ENCODE measurements at places on chromosomes 4 and X.
A peak's percentile ranks its signal among the peaks of the same experiment; 100 is the strongest.

DNA sequence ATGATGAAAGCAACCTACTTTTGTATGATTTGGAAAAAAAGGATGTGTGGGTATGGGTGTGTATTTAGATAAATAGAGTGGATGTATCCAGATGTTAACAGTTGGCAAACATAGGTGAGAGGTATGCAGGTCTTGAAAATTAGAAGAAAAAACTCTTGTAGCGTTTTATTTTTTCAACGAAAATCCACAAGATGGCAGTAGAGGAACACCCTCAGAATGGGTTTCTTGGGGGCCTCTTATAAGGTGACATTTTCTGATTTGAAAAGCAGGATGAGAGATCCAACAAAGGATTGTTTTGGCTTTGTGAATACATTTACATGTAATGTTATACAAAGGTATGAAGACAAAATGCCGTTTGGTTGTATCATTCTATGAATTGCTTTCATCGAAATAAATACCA is 68.3 kb downstream of the FMR1NB start:
- DNase-seq = peak; percentile 11

DNA sequence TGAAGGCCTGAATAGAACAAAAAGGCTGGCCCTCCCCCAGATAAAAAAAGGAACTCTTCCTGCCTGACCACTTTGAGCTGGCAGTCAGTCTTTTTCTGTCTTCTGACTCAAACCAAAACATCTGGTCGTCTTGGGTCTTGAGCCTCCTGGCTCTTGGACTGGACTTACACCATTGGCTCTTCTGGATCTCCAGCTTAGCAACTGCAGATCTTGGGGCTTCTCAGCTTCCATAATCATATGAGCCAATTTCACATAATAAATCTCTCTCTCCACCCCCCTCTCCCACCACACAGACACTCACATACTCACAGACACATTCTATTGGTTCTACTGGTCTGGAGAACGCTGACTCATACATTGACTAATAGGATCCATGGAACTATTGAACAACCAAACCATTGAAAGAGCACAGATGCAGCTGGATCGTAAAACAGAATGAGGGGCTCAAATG is 15.6 kb upstream of the CWH43 start:
- DNase-seq = peak; percentile 60

- DNase-seq = no peak
These were observed at the start of gene TRIML2 for GRCh38 chr4:188109157-188109755. TRIML2 (minus strand) TSS chr4:188109603; CDS start chr4:188105368, 4,235 bp downstream.

- DNase-seq = no peak
These were observed 5.5 kb upstream of the DAPP1 start for GRCh38 chr4:99811117-99811516.

- no peak for DNase-seq
These were observed 153.7 kb upstream of the FGF13 start for GRCh38 chrX:138865093-138865649.

GRCh38 chr4:7770224-7771050 is 169.2 kb downstream of the AFAP1 start:
- DNase-seq = peak; percentile 47

- no peak for DNase-seq
These were observed 4.8 kb downstream of the LETM1 start for GRCh38 chr4:1851160-1851559.

- DNase-seq = no peak
These were observed 20.4 kb downstream of the UVSSA start for GRCh38 chr4:1367230-1367935.

- DNase-seq = no peak
These were observed 773.4 kb upstream of the INTU start for GRCh38 chr4:126859314-126859713.

- no peak for DNase-seq
These were observed 43.5 kb downstream of the MID1 start for GRCh38 chrX:10576777-10577447.

DNA sequence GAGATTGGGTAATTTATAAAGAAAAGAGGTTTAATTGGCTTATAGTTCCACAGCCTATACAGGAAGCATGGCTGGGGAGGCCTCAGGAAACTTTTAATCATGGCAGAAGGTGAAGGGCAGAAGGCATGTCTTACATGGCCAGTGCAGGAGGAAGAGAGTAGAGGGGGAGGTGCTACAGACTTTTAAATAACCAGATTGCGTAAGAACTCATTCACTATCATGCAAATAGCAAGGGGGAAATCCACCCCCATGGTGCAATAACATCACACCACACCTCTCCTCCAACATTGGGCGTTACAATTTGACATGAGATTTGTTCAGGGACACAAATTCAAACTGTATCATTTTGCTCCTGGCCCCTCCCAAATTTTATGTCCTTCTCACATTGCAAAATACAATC is 353.8 kb upstream of the PABPC5 start:
- no peak for DNase-seq

- no peak for DNase-seq
These were observed at the start of gene LUZP4 for GRCh38 chrX:115289465-115289864. LUZP4 (plus strand) TSS chrX:115289715; CDS start chrX:115289760, 45 bp downstream.

- DNase-seq = no peak
These were observed 20.0 kb downstream of the AMOT start for GRCh38 chrX:112820364-112821268.

DNA sequence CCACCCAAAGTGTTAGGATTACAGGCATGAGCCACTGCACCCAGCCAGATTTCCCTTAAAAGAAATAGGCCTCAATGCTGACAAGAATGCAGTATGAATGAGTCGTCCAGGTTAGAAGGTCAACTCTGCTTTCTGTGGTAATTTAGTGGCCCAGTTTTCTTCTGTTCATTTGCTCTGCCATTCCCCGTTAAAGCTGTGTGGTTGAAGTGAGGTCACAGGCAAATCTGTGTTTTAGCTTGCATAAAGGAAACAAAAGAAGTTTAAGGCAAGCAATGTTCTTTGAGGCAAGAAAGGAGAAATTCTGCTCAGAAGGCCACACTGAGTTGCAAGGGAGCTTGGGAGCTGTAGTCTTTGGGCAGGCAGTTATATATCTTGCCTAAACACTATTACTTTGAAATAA is 176.8 kb downstream of the LARP7 start:
- peak; percentile 22 for DNase-seq

- no peak for DNase-seq
These were observed 125.5 kb upstream of the MBNL3 start for GRCh38 chrX:132614297-132614696.

DNA sequence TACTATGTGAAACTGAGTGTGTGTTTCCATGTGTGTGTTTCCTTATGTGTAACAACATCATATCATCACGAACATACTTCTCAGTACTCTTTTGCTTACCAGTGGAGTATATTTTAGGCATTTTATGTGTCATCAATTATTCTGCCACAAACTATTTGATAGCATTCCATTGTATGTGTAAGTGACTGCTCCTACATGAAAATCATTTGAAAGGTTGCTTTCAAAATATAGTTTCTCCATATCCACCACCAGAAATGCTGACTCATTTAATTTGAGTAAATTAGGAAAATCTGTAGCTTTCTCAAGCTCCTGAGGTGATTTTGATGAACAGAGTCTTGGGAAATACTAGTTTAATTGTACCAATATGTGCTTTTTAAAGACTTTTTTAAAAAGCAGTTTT is 376.2 kb downstream of the PCDH18 start:
- peak; percentile 54 for DNase-seq

GRCh38 chr4:157079441-157079840 is 3.5 kb downstream of the GLRB start:
- DNase-seq = no peak

GRCh38 chrX:631802-632365 is 1.3 kb downstream of the SHOX start:
- DNase-seq = no peak

DNA sequence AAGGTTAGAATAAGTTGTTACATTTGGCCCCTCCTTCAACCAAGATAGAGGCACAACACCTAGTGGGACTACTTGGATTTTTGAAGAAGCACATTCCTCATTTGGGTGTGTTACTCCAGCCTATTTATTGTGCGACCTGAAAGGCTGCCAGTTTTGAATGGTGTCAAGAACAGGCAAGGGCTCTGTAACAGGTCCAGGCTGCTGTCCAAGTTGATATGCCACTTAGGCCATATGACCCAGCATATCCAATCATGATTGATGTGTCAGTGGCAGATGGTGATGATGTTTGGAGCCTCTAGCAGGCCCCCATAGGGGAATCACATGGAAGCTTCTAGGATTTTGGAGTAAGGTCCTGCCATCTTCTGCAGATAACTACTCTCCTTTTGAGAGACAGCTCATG is 35.5 kb upstream of the UGT2B4 start:
- no peak for DNase-seq

DNA sequence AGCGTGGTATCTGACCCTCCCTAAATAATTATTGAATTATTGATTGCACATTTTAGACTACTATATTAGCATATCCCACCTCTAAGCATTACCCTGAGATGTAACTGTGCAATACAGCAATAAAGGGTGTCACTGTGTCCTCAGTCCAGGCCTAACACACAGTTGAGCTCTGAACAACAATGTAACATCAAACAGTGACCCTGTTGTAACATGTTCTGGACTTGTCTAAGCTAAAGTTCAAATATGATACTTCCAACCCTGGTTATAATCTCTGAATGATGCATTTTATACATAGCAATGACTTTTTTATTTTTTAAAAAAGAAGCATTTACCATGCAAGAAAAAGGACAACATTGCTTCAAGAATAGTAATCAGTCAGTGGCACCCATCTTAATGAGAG is 61.6 kb upstream of the DMD start:
- DNase-seq = no peak

- no peak for DNase-seq
These were observed 21.2 kb downstream of the USP17L30 start for GRCh38 chr4:9384126-9384525.

DNA sequence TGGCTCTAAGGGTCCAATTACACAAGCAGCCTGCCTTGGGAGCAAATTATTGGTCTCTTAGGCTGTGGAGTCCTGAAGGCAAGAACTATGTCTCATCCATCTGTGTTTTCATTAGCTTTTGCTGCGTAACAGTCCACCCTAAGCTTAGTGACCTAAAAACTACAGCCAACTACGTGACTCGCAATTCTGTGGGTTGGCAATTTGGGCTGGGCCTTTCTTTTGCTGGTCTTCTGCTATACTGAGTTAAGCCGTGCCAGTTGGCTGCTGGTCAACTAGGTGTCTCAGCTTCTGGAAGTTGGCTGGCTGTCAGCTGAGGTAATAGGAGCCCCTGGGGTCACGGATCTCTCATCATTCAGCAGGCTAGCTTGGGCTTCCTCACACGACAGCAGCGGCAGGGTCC is 205.6 kb upstream of the S100G start:
- DNase-seq = peak; percentile 17

GRCh38 chr4:99221980-99222379 is 2.9 kb upstream of the ADH6 start:
- DNase-seq = no peak

GRCh38 chrX:104913348-104913747 is 307.1 kb downstream of the TEX13A start:
- no peak for DNase-seq

GRCh38 chrX:100649550-100650356 is 5.8 kb downstream of the SRPX2 start:
- DNase-seq = peak; percentile 83

DNA sequence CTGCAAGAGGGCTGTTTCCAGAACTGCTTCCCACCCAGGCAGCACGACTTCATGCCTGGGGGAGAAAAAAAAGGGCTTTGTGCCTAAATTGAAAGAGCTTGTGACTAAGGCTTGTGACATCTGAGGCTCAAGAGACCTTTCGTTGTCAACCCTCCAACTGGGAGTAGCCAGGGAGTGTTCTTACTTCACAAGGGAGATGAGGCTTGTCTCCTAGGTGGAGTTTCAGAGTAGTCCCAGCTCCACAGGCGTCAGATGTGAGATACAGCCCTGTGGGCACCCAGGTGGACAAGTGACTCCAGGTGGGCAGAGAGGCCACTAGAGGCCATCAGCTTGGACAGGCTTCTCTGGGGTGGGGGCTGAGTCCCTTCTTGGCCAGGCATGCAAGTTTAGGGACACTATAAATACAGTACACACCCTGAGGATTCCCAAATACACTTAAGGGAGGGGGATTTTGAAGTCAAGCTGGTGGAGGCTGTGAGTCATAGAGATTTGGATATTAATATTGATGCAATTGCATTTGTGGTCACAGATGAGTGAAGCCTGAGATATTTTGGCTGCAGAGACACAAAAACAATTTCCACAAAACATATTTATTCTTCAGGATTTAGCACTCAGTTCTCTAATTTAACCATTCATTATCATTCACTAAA is 40.1 kb upstream of the SETD7 start:
- peak; percentile 62 for DNase-seq

GRCh38 chr4:86014599-86014998 is 345.3 kb downstream of the MAPK10 start:
- DNase-seq = no peak

- peak; percentile 28 for DNase-seq
These were observed 71.8 kb upstream of the PTPN13 start for GRCh38 chr4:86522349-86522748.

DNA sequence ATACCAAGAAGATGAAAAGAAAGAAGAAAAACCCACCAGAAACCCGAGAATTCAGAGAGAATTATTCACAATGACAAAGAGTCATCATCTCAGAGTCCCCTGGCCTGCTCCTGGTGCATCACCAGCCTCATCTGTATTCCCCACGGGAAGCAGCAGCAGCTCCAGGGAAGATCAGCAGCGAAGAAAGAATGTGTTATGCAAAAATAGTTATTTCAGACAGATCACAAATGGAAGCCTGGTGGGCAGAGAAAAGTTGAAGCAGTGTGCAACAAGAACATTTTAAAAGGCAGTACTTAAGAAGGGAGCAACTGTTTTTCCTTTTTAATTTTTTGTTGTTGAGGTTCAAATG is 189.2 kb downstream of the PPP3CA start:
- peak; percentile 44 for DNase-seq

GRCh38 chrX:136268051-136269048 is 17.1 kb upstream of the MAP7D3 start:
- peak; percentile 38 for DNase-seq

DNA sequence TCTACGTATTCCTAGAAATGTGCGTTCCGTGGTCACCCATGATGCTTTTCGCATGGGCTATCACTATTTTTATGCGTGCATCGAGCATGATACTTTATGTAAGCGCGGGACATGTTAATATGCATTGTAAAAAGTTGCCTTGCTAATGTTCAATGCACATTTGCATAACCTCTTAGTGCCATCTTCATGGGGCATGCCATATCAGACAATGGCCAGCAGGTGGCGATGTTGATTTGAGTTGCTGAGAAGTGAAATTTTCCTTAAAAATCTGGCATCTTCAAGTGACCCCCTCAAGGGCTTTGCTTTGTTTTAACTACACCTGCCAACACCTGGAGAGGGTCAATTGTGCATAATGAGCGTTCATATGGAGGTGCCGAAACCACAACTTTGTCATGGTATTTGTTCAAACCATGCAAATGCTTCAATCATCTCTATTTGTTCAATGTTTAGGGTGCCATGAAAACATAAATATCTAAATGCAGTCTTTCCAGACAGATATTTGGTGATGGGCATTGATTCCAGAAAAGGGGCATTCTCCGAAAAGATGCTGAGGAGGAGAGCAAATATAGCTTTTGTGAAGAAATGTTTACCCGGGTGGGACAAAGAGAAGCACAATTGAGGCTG is 833.9 kb upstream of the PRKX start:
- DNase-seq = peak; percentile 14

DNA sequence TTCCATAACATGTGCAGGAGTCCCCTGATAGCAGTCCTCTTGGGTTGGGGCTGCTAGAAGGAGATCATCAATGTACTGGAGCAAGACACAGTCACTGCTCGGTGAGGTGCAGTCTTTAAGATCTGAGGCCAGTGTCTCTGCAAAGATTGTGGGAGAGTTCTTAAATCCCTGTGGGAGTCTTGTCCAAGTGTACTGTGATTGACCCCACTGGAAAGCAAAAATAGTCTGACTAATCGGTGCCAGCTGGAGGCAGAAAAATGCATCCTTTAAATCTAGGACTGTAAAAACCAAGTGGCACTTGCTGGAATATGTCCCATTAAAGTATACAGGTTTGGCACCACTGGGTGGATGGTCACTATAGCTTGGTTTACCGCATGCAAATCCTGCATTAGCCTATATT is 31.1 kb downstream of the SULT1E1 start:
- no peak for DNase-seq

All from AG20443 (cell line).